ENCODE measurements at places on chromosomes 3 and 15.
A peak's percentile ranks its signal among the peaks of the same experiment; 100 is the strongest.

DNA sequence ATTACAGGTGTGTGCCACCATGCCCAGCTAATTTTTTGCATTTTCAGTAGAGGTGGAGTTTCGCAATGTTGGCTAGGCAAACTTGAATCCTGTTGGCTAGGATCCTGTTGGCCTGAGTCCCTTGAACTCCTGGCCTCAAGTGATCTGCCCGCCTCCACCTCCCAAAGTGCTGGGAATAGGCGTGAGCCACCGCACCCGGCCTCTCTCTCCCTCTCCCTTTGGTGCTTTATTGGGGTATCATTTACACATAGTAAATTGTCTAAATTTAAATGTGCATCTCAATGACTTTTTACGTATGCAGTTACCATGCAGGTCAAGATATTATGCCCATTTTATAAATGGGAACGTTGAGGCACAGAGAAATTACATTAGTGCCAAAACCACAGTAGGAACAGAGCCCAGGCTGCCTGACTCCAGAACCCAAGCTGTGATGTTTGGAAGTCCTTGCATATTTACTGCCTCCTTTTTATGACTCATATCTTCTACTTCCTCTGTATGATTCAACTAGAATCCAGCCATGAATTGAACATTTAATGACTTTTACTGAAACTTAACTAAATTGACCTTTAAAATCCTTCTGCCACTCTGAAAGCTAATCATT, 34.0 kb upstream of the RPP14 start:
- DNase-seq: no peak

GRCh38 chr15:76625267-76625666, 279.9 kb downstream of the SCAPER start:
- peak; percentile 32 for DNase-seq

DNA sequence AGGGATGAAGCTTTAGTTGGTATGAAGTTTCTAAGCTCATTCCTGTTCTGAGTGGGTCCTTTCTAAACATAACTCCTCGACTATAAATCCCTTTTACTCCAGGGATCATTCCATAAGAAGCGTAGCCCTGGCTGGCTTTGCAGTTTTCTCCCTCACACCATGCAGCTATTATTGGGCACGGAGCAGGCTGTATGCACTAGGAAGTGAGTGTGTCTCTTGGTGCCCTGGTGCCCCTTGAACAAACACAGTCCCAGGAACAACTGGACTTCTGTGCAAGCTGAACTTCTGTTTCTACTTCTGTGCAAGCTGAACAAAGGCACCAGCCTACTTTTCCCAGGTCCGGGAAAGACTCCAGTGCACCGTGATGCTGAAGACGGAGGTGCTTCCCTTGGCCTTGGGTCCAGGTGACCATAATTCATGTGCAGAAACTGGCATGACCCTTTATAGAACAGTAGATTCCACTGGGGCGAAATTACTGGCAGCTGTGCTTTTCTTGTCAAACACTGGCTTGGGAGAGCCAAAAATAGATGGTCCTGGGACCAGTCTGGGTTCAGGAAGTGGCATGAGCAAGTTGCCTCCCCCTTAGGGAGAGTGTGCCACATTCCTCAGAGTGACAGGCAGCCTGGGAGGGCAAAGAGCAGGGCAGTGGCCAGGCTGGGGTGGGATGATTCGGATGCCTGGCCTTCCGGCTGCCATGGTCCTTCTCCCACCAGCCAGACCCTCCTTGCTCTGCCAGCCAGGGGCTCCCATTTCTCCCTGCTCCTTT, 127.2 kb downstream of the SLCO3A1 start:
- no peak for DNase-seq

GRCh38 chr15:73987681-73988444, 4.2 kb downstream of the STOML1 start:
- DNase-seq: no peak

DNA sequence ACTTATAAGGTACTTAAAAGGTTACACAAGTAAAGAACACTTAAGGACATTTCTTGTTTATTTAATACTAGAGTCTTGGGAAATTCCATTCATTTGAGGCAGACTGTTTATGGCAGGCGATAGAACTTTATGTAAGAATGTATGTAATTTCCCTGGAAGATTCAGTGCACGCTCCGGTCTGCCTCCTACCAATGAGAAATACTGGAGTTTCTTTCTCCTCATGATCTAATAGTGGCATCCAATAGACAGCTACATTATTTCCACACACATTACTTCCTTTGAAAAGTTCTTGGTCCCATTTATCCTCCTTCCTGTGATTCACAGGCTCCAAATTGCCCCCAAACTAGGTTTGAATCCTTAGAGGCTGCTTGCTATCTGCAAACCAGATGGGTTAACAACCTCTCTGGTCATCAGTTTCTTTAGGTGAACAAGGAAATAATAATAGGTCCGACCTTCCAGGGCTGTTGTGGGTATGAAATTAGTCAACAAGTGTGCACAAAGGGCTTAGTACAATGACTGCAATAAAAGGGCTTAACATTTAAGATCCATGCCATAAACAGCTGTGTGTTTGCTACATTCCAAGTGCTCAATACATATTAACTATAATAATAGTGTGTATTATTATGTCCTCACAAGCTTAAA, 30.7 kb downstream of the EIF4E3 start:
- DNase-seq: no peak

GRCh38 chr3:9180764-9181117, 68.7 kb downstream of the SRGAP3 start:
- no peak for DNase-seq
